ENCODE measurements at places on chromosomes 5 and 9.
A peak's percentile ranks its signal among the peaks of the same experiment; 100 is the strongest.

DNA sequence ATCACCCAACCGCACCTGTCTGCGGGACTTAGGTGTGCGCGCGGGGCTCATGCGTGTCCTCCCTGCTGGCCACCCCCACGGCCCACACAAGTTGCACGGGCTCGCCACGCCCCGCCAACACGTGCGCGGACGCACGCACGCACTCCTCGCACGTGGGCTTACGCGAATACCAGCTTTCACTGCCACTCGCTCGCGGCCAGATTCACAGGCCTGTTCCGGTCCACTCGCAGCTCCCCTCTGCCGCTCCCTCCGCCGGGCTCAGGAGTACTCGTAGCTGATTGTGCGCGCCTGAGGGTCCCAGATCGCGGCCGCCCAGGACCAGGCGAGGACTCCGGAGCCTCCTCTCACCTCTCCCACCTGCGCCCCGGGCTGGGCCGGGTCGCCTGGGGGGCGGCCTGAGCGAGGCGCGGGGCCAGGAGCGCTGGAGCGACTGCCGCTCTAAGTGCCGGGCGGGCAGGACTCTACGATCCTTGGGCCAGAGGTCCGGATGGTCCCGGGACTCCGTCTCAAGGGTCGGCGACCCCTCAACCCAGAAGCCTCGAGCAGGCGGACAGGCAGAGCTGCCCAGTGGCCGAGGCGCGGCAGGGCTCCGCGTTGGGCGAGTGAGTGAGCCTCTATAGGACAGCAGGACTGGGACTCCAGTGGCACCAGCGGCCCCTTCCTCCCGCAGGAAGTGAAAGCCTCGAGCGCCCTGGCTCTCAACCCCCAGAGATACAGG is 3.4 kb downstream of the PCDHGC5 start:
- no peak for DNase-seq

DNA sequence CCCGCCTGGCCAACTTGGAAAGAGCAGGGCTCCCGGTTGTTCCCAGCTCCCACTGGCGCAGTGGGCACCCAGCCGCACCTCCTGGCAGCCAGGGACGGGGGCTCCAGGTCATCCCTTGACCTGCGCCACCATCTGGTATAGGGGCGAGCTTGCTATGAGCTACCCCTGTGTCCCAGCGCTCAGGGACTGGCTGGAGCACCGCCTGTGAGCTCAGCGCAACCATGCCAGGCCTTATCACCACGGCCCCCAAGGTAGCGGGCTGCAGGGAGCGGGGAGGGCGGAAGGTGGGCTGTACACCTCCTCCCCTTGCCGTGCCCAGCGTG is 15.4 kb upstream of the RASA1 start:
- DNase-seq: no peak

GRCh38 chr5:72692231-72692637 is 124.2 kb upstream of the TNPO1 start:
- no peak for DNase-seq

- peak; percentile 29 for DNase-seq
These were observed 6.2 kb downstream of the PDLIM4 start for GRCh38 chr5:132263548-132264261.

- DNase-seq: no peak
These were observed 23.4 kb downstream of the HRH2 start for GRCh38 chr5:175681045-175681967.

DNA sequence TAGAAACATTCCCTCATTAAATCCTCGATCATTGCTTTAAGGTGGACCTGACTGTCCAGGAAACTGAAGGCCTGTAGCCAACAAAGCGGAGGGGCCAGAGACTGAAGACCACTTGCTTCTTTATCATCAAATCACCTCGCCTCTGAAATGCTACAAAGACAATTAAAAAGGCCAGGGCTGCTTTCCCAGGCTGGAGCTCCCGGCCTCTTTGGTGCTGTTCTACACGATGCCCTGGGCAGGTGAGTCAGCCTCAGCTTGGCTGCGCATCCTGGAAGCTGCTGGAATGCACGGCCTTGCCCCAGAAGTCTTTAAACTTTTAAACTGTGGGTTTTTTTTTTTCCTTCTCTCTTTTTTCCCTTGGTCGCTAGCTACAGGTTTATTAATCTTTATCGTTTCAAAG is 46.5 kb downstream of the SH3PXD2B start:
- DNase-seq: no peak

- DNase-seq: no peak
These were observed 114.3 kb upstream of the PCA3 start for GRCh38 chr9:76649894-76650293.

GRCh38 chr5:95537501-95537900 is 17.3 kb downstream of the SKIC3 start:
- DNase-seq: no peak

DNA sequence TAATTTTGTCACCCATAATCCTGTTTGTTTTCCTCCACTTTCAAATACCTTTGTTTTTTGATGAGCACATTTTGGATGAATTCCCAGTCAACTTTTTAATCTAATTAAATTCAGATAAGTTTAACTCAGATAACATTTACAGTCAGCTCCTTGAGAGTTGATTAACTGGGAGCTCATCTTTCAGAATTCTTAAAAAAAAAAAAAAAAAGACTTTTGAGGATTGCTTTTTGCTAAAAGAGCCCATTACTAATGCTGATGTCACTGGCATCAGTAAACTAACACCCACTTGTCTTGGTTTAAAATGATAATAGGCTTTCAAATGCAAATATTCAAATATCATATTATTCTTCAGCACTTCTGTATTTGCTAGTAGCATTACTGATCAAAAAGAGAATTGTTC is 47.1 kb upstream of the NFIB start:
- DNase-seq: no peak

GRCh38 chr5:52007230-52007858 is 624.1 kb downstream of the ISL1 start:
- no peak for DNase-seq

DNA sequence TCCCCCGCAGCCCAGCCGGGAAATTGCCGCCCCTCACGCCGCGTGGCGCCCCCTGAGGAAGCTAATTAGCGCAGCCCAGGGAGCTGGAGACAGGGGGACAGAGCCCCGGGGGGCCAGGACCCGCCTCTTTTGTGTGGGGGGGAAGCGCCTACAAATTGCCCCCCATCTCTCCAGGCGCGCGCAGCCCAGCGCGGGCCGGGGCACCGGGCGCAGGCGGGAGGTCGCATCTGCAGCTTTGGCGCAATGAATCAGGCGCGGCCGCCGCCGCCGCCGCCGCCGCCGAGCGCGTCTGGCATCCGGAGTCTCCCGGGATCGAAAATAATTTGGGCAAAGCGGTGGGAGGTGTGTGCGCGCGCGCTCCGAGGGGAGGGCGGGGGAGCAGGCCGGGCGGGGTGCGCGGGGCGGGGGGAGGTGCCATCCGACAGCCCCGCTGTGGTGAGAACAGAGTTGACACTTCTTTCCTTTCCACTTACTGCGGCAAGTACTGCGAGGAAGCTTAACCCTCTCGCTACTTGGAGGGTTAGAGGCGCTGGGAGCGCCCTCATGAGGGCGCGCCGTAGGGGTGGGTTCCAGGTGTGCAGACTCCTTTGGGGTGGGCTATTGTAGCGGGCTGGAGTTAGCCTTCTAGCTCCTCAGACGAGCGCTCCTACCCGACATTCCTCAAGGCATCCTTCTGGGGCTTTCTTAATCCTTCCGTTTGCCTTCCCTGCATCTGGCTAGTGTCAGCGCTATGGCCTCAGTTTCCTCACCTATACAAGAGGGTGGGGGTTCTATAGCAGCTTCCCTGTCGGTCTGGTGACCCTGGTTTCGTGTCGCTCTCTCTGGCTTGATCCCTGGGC is 63.1 kb downstream of the CXXC5 start:
- DNase-seq: peak; percentile 38

DNA sequence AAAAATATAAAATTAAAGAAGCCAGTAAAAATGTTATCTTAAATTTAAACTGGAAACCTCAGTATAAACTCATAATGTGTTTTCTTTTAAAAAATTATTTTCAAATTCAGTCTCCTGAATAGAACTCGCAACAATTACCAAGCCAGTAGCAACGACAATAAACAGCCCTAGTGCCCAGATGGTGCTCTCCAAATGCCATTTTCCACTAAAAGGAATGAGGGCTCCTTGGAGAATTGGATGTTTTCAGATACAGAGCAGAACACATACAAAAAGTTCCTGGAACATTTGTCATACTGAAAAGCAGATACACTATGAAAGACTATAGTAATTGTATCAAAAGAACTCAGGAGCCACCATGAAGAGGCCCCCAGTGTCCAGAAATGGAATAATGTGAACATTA is 97.4 kb downstream of the TMC1 start:
- no peak for DNase-seq

GRCh38 chr5:69049151-69049550 is 44.7 kb upstream of the SLC30A5 start:
- no peak for DNase-seq

- no peak for DNase-seq
These were observed 190.6 kb upstream of the MSX2 start for GRCh38 chr5:174533751-174534241.

DNA sequence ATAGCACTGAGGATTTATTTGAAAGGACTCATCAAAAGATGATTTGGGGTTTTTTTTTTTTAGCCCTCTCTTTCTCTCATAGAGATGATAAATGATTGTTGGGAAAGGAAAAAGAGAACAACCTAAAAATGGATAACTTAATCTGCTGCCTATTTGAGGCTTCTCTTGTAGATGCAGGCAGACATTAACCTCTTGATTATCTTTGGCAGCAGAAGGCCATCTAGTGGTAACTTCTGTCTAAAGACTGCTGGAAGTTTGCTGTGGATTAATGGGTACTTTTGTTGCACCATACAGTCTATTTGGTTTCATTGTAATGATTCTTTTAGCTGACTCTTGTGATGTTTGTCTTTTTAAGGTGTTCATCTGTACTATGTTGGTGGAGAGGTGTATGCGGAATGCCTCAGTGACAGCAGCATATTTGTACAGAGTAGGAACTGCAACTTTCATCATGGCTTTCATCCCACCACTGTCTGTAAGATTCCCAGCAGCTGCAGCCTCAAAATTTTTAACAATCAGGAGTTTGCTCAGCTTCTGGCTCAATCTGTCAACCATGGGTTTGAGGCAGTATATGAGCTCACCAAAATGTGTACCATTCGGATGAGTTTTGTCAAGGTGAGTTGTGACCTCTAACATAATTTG is 18.8 kb downstream of the SMIM32 start:
- no peak for DNase-seq

DNA sequence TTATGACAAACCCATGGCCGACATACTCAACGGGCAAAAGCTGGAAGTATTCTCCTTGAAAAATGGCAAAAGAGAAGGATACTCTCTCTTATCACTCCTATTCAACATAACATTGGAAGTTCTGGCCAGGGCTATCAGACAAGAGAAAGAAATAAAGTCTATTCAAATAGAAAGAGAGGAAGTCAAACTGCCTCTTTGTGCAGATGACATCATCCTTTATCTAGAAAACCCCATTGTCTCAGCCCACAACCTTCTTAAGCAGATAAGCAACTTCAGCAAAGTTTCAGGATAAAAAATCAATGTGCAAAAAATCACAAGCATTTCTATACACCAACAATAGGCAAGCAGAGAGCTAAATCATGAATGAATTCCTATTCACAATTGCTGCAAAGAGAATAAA is 1799.9 kb upstream of the ACO1 start:
- no peak for DNase-seq

GRCh38 chr9:107484117-107484723 is 5.3 kb downstream of the KLF4 start:
- DNase-seq: no peak

- DNase-seq: no peak
These were observed 2124.9 kb downstream of the MAT2B start for GRCh38 chr5:165630261-165630778.

- no peak for DNase-seq
These were observed 26.3 kb downstream of the SLC28A3 start for GRCh38 chr9:84314306-84314705.

GRCh38 chr5:144378681-144379080 is 208.0 kb downstream of the KCTD16 start:
- no peak for DNase-seq

DNA sequence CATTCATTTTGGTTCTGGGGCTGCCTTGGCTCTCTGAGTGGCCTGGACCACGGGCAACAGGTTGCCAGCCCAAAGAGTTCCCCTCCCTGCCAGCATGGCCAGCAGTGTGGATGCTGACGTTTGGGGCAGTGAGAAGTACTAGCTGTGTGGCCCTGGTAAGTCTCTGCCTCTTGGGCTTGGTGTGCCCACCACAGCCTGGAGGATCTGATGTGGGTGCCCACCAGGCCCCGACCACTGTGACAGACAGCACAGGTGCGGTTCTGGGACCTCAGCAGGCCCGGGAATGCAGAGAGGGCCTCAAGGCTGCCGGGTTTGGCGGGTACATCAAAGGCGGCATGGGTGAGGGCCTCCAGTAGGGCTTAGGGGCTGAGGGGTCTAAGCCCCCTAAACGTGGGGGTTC is 33.6 kb upstream of the PITX1 start:
- DNase-seq: no peak

DNA sequence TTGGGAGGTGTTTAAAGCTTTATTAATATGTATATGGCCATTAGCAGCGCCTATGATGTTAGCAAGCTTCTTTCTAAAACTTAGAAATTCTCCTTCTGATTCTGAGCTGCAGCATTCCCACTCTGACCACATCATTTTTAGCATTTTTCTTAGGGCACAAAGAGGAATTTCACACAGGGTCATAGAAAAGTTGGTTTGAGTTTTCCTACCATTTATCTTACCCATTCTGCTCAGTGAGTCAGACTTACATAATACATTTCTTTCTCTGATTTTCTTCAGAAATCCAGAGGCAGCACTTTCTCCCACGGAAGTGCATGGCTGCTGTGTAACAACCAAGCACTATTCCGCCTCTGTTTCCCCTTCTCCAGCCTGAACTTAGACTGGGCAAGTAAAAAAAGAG is 246.6 kb downstream of the ARL15 start:
- DNase-seq: no peak

DNA sequence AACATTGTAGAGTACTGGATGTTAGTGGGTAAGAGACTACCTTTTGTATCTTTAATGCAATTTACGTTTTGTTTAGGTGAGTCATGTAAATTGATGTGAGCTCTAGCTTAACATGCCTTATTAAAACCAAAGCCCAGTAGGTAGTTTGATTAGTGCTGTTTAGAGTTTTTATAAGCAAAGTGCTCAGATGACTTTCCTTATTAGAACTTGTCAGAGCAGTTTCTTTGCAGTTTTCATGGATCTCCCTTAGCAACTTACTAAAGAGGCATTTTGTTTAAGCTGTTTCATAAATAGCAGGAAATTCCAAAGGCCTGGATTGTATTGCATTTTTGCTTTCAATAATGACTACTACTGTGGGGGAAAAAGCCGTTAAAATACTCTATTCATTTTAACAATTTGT is 14.5 kb downstream of the ZSWIM6 start:
- no peak for DNase-seq

DNA sequence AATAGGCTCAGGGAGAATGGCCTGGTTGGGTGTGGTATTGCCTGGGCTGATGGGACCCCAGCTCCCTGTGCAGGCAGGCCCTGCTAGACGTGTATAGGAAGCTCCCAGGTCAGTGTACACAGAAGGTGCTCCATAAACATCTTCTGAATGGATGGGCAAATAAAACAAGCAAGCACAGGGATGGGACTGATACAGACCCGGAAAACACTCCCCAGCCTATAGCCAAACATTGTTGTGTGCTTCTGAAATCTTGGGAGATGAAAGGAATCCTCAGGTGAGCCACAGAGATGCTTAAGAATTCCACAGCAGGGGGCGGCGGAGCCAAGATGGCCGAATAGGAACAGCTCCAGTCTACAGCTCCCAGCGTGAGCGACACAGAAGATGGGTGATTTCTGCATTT is 151.8 kb downstream of the ENTREP1 start:
- DNase-seq: no peak
